ENCODE measurements at places on chromosomes 6 and 20.

GRCh38 chr6:33014841-33015634 is 5.6 kb upstream of the HLA-DOA start:
- peak; percentile 92 for DNase-seq

- DNase-seq, result no peak
Observed at GRCh38 chr20:8315639-8316573, 183.8 kb downstream of the PLCB1 start.

- no peak for DNase-seq
Observed at GRCh38 chr6:27333642-27334040, 21.6 kb upstream of the POM121L2 start.

DNA sequence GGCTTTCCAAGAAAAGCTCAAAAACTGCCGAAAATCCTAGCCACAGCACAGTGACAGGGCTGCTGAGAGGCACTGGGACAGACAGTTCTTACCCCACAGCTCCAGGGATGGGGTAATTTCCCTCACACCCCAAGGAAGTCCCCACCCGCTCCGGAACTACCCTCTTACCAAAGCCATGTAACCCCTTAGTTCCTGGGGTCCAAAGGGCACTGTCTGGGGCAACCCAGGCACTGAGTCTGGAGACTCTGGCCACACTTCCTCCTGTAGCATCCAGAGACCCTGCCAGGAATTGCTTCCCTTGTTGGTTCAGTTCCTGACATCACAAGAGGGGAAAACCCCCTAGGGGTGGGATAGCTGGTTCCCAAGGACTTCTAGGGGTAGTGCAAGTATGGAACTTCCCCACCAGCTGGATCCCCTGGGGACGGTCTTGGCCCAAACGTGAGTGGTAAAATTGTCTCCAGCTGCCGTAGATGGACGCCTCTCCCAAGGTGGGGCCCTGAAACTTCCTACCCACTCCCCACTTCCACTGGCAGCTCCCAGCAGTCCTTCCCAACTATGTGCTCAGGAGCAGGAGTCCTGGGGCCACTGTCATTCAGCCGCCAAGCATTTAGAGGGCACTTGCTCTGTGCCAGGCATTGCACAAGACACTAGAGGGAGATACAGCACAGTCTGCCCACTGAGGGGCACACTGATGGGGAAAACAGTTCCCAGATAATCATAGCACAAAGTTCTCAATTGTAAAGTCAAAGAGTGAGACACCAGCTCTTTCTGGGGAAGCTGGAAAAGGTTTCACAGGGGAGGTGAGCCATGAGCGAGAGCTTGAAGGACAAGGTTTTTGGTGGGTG is 17.2 kb upstream of the HCK start:
- no peak for DNase-seq

- DNase-seq, result no peak
Observed at GRCh38 chr20:17417225-17417624, 114.0 kb downstream of the BFSP1 start.

GRCh38 chr6:88561954-88562315 is 395.8 kb upstream of the CNR1 start:
- DNase-seq, result no peak

DNA sequence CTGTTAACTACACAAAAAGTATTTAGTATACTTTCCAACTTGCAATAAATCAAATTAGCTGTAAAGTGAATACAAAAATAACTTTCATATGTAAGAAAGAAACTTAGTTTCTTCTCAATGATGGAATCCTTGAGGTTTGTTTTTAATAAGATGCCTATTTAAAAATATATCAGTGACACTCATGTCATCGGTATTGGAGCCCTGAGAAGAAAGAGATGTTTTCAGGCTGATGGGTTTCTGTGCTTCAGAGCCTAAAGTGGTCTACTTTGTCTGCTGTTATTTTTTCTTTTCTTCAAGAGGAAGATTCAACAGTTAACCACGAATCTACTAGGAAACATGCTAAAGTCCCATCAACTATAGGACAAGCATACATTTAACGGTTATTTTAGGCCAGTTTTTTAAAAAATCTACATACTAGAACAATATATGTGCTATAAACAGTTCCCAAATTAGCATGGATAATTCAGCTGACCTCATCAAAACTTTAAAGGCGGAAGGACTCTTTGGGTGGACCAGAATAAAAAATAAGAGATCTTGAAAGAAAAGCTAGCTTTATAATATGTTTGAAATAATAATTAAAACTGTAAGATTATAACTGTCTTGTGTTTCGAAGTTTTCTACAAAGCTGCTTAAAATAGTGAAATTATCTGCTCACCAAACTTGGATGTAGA is 147.0 kb upstream of the SAMD5 start:
- no peak for DNase-seq

DNA sequence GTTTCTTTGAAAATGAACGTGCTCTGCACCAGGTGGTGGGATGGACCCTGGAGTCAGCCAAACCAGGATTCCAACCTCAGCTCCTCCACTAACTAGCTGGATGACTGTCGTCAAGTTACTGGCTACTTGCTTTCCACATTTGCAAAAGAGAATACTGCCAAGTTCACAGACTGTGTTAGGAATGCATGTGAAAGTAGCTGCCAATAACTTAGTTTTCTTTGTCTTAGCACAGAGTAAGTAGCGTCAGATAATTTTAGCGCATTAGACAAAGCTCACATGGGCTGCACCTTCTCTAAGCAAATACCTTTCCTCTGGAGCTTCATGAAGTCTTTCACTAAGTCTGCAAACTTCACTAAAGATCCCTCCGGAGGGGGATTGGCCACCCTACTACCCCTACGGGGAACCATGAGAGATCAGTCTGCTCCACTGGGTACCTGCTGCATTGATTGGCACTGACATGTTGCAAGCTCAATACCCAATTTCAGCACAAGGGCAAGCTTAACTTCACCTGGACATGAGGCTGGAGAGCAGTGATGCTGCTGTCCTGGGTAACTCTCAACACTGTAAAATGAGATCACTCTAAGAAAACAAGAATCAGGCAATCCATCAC is 113.9 kb downstream of the MBOAT1 start:
- DNase-seq, result no peak

GRCh38 chr6:89613790-89614189 is 24.8 kb downstream of the LYRM2 start:
- DNase-seq, result no peak

DNA sequence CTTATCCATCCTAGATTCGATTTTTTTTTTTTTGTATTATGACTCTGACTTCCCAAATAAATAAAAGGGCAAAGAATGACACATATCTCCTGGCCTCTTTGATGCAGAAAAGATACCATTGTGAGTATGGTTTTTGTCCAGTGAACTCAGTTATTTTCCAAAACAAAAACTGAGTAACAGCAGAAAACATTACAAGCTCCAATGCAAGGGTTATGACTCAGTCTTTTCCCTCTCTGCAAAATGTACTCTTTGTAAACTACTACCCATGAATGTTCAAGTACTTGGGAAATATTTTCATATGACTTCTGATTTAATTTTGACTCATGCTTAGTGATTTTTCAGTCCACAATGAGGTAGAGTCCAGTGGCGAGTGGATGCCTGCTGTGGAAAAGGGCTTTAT is 355.3 kb downstream of the RNF144B start:
- peak; percentile 9 for DNase-seq

DNA sequence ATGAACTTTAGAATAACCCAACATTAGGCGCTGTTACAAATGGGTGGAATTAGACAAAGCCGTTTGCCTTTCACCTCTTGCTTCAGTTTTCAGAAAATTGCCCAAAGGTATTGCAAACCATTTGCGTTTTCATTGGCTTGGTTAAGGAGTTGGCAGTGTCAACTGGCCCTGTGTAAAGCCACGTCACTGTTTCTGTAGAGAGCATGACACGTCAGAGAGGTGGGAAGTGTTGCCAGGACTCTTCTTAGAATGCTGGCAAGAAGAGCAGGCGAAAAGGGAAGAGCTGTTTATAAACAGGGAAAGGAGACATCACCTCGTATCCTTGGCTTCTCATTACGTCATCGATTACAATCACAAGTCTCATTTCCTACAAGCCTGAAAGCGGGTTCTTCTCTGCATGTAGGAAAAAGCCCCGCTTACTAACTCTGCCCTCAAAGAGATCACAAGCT is 4.2 kb upstream of the IRF4 start:
- peak; percentile 16 for DNase-seq

DNA sequence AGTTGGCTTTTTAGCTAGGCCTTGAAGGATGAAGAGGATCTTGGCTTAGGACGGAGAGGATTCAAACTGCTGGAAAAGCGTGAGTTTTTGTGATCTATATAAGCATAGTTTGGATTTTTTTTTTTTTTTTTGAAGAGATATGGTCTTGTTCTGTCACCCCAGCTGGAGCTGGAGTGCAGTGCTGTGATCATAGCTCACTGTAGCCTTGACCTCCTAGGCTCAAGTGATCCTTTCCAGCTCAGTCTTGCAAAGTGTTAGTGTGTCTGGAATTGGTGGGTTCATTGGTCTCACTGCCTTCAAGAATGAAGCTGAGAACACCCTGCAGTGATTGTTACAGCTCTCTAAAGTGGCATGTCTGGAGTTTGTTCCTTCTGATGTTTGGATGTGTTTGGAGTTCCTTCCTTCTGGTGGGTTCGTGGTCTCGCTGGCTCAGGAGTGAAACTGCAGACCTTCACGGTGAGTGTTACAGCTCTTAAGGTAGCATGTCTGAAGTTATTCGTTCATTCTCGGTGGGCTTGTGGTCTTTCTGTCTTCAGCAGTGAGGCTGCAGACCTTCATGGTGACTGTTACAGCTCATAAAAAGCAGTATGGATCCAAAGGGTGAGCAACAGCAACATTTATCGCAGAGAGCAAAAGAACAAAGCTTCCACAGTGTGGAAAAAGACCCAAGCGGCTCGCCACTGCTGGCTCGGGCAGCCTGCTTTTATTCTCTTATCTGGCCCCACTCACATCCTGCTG is 37.5 kb upstream of the NUP153 start:
- DNase-seq, result no peak

DNA sequence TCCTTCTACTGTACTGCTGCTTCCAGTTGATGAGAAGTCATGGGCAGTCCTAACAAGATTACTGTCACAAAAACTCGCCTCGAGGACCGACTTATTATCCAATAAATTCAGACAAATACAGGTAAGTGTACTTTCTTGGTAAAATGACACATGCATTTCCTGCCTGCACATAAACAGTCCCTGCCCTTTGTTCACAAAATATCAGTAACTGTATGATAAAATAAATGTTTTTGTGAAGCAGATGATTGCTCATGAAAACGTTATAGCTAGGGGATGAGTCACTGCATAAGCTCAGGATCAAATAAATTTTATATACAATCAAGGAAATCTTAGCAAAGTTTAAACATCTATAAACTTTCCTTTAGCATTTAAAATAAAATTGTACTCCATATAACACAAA is 164.5 kb upstream of the RIPOR2 start:
- no peak for DNase-seq

- no peak for DNase-seq
Observed at GRCh38 chr6:3294396-3294795, 35.6 kb downstream of the PSMG4 start.

DNA sequence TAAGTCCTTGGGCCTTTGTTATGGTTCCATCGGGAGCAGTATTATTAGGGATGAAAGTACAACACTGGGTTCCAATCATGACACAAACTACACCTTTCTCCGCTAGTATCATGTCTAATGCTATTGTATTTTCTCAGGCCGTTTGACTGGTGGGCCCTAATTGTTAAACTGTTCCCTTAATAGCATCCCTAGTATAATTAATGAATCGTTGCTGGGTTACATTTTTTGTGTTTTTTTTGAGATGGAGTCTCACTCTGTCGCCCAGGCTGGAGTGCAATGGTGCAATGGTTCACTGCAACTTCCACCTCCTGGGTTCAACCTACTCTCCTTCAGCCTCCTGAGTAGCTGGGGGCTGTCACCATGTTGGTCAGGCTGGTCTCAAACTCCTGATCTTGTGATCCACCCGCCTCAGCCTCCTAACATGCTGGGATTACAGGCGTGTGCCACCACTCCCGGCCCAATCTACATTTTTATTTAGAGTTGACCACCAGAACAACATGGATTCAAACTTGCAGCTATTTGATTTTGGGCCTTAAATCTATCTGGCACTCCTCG is 4.1 kb upstream of the ZNFX1 start:
- no peak for DNase-seq

DNA sequence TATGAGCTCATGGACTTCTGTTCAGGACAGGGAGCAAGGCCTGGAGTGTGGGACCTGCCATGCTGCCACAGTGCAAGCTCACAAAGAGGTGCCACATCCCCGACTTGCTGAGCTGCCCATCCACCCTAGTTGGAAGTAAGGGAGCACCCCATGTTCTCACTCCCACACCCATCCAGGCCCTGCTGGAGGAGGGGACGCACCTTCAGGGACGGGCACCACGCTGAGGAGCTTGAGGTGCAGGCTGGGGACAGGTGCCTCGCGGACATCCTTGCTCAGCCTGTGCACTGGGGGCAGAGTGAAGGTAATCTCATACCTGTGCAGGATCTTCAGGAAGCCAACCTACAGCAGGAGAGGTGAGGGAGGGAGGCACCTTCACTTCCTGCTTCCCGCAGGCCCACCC is 12.3 kb downstream of the ADISSP start:
- DNase-seq, result no peak

- DNase-seq, result no peak
Observed at GRCh38 chr6:138891255-138891986, 95.5 kb downstream of the ECT2L start.

DNA sequence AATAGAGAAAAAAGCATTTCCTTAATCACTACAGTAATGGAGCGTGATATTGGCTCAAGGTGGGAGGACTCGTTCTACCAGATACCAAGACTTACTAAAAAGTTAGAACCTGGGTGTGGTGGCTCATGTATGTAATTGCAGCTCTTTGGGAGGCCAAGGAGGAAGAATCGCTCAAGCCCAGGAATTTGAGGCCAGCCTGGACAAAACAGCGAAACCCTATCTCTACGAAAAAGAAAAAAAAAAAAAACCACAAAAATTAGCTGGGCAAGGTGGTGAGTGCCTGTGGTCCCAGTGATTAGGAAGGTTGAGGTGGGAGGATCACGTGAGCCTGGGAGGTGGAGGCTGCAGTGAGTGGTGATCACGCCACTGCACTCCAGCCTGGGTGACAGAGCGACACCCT is 24.0 kb upstream of the ATRN start:
- no peak for DNase-seq
